Left colon (tissue), 2 donors: ENCODE measurements at places on chromosomes 7 and 10. TPM values are rescaled to one million over a fixed set of nuclear protein-coding genes. Genes with fewer than 3 reads are reported as not detected.

DNA sequence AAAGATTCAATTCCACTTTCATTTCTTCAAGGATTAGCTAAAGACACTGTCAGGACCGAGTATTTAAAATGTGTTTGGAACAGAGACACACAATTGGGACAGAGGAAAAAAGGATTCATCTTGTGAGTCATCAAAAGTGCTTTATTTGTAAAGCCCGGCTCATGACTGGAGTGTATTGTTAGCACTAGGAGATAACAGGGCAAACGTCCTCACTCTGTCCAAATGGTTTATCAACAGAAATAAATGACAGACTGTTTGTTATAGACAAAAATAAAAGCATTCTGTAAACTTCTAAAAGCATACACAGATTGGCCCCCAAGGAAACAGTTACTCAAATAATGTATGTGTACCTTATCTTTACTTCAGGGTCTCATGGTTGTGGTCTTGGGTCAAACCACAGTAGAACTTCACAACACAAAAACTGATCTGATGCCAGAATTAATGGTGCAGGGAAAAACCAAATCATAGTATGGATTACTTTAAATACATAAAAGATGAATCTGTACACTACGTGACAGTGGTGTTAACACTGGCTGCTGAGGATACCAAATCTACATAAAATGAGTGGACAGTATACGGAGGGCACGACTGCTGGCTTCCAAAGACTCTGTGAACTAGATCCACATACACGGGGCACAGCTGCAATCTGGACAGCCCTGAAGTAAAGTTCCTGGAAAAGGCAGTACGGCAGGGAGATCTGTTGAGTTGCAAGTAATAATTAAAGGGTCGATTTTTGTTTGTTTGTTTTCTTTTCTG is 179.4 kb downstream of the PIP4K2A start:
- no peak for DNase-seq

GRCh38 chr7:114484226-114484625 is 69.6 kb downstream of the FOXP2 start:
- no peak for DNase-seq

GRCh38 chr10:79413196-79413595 is 32.2 kb downstream of the ZCCHC24 start:
- DNase-seq: peak; percentile 32

DNA sequence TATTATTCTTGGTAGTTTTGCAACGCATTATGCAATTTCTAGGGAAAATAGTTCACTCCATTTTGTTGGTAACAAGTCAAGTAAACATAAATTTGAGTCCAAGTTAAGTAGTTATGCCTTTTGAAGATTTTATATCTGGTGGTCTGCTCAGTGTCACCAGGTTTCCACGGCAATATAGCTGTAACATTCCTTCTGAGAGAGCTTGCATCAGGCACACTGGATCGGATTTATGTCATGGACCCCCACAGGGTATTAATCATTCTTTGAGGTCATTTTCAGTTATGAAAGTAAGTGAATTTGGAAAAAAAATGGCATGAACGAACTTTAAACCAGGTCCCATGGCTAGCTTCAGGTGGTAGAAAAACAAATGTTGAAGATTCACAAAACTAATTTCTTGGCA is 136.3 kb downstream of the POLR1F start:
- DNase-seq: no peak

DNA sequence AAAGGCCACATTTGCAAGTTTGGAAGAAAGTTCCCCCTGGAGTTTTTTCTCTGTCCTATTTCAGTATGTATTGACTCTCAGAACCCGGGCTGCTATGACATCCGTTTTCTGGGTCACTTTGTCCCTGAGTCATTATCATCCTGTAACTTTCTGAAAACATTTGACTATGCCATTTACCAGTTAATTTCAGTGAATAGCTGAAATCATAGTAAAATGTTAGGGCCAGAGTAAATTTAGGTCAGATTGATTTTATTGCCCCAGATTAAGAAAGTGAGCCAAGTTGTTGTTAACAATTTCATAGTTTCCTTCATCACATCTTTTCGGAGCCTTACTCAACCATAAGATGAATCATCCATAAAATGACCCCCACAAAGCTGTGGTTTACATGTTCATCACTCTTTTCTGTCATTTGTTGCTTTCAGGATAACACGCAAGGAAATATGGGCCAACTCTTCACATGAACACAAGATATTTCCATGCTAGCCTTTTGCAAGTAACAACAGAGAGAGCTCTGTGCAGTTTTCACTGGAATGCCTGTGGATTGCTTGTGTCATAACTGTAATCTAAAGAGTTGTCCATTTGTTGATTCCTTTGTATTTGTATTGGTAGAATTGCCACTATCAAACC is 3.9 kb upstream of the MACC1 start:
- DNase-seq: no peak

CYP2C9 gene
- 7.1 TPM for total RNA-seq

DNA sequence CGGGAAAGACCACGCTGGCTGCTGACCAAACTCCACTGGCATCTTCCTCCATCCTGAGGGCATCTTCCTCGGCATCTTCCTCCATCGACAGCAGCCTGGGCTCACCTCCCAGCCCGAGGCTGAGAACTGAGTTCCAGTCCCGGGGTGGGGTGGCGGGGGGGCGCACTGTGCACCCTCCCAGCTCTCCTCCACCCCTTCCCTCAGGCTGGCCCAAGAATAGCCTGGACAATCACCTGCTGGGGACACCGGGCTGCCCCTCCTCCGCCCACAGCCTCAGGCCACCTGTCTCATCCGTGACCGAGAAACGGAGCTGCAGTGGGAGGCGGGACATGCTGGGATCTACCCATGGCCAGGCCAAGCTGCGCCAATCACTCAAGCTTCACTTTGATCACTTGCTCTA is 37.2 kb downstream of the DIP2C start:
- DNase-seq: no peak

GRCh38 chr10:95211606-95212279 is 17.7 kb downstream of the ACSM6 start:
- DNase-seq: no peak

DNA sequence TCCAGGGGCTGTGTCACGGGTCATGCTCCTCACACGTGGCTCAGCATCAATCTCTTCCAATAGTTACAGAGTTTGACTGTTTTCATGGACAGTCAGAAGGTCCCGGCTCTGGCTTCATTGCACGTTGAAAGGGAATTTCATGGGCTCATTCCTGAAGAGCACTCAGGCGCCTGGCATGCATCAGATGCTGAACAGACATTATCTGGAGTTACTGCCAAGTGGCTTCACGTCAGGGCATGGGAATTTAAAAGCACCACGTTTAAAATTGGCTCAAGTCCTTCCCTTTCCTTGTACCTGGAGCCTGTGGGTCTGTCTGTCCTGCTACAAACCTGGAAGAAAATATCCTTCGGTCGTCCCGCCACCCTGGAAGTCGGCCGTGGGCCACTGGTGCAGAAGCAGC is 50.4 kb downstream of the CFAP46 start:
- DNase-seq: no peak

- peak; percentile 18 for DNase-seq
Observed at GRCh38 chr10:132476146-132477065, 61.2 kb upstream of the INPP5A start.

- DNase-seq: no peak
Observed at GRCh38 chr7:101250324-101250723, 5.4 kb upstream of the FIS1 start.
